ENCODE measurements at places on chromosomes 6 and 20.

GRCh38 chr6:39669207-39669972 is 55.8 kb downstream of the KIF6 start:
- no peak for DNase-seq

- no peak for DNase-seq
These were observed 69.3 kb downstream of the EYA2 start for GRCh38 chr20:46963758-46964617.

DNA sequence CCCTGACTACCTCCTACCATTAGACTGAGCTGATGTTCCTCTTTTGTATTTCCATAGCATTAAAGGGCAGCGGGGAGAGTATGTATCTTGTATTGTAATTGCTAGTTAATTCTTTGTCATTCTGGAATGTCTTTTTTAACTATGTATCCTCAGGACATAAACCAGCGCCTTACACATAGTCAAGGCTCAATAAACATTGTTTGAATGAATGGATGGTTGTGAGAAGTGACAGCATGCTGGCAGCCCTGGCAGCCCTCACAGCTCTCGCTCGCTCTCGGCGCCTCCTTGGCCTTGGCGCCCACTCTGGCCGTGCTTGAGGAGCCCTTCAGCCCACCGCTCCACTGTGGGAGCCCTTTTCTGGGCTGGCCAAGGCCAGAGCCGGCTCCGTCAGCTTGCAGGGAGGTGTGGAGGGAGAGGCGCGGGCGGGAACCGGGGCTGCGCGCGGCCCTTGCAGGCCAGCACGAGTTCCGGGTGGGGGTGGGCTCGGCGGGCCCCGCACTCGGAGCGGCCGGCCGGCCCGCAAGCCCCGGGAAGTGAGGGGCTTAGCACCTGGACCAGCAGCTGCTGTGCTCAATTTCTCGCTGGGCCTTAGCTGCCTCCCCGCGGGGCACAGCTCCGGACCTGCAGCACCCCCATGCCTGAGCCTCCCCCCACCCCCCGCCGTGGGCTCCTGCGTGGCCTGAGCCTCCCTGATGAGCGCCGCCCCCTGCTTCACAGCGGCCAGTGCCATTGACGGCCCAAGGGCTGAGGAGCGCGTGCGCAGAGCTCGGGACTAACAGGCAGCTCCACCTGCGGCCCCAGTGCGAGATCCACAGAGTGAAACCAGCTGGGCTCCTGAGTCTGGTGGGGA is 93.1 kb downstream of the RNF182 start:
- no peak for DNase-seq

DNA sequence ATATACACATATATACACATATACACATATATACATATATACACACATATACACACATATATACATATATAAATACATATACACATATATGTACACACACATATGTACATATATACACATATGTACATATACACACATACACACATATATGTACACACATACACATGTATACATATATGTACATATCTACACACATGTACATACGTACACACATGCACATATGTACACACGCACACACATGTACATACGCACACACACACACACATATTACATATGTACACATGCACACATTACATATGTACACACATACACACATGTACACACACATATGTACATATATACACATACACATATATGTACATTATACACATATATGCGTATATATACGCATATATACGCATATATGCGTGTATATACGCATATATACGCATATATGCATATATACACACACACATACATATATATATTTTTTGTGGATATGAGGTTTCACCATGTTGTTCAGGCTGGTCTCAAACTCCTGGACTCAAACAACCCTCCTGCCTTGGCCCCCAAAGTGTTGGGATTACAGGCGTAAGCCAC is 27.2 kb downstream of the SRC start:
- no peak for DNase-seq

DNA sequence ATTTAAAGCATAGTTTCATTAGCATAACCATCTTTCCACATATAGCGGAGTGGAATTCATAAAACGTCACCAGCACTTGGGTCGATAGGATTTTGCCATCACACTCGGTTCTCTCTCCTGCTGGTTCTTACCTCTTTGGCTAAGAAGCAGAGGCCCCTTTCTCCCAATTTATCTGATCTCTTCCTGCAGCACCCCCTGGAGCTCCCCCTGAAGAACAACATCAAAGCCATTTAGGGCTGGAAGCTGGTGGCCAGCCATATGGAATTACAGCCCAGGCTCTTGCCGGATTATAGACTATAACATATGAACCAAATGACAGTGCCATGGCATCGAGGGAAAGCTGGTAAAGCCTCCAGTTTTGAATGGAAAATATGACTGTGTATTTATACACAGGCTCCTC is 6.4 kb upstream of the KIF6 start:
- no peak for DNase-seq

DNA sequence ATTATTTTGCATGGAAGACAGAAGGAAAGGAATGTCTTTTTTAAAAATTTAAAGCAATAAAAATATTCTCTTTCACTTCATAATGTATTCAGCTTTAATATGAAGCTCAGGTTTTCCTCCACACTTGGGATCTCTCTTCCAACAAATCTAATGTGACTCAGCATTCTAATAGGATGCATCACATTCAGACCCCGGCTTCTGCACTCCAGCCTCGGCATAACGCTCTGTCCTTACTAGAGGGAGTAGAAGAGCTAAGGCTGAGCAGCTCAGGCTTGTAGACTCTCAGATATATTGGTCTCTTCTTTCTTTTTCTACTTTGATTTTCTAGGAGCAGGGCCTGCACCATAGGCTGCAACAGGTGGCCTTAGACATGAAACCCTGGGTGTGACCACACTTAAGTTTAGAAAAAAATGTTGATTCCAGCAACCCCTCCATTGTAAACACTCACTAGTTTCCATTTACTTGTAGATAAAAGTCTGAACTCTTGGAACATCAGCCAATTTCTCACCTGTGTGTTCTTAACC is 161.7 kb downstream of the PAK5 start:
- no peak for DNase-seq

GRCh38 chr6:56891754-56892153 is 63.2 kb upstream of the BEND6 start:
- no peak for DNase-seq

DNA sequence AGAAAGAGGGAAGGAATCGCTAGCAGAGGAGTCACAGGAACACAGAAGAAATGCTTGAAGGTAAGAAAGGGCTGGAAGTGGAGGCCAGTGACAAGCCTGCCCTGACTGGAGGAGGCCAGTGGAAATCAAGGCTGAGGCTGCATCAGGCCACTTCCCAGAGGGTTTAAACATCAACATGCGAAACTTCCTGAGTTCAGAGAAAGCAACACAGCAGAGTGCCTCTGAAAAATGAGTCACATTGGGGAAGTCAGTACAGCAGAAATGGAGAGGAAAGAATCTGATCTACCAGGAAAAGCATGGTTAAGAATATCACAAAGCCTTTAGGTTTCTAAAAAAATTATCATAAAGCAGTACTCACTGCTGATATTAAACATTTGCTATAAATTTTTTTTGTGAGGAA is 23.3 kb downstream of the NAPB start:
- DNase-seq: no peak

DNA sequence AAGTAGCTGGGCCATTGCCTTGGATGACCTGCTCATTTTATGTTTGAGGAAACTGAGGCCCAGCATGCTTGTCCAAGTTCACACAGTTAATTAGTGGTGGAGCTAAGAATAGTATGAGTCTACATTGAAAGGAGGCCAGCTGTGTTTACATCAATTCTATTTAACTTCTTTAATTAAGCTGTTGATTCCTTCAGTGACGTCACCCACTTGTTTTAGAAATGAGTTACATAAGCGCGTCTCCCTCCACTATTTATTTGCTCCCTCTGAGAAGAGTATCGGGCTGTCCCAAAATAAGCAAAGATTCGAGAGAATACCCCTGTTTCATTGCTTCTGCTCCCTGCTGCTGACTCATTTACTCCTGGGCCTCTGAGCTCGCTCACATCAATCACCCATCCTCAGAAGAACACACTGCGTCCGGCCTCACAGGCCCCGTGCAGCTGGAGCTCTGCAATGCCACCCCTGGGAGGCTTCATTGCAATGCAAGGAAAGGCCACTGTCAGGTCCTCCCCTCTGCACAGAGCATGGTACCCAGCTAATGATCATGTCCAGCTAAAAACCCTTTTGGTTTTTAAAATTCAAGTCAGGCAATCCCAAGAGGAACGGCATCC is 74.8 kb upstream of the BMP2 start:
- DNase-seq: no peak

GRCh38 chr6:130775411-130776012 is 51.7 kb upstream of the SMLR1 start:
- no peak for DNase-seq

- DNase-seq: no peak
These were observed 362.3 kb downstream of the RIMS1 start for GRCh38 chr6:72248621-72249020.

DNA sequence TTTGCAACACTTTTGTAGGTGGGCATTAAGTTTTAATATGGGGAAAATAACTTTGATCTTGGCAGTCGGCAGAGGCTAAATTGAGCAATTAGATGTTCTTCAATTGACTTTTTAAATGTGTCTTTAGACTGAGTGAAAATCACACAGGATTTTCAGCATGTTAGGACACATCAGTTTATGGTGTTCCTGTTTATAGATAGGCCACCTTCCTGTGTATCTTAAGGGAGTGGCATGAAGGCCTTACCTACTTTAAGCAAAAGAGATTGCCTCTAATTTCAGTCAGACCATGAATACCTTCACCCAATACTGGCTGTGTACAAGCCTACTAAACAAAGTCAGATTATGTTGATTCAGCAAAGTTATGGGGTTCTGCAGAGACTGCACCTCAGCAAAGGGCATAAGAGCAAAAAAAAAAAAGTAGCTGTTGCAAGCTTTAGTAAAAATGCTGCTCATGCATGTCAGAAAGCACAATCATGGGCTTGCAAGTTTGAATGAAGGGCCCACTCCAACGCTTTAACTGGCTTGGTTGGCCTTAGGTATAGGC is 848.4 kb downstream of the PHF3 start:
- DNase-seq: no peak

- DNase-seq: no peak
These were observed 39.8 kb upstream of the PTPN1 start for GRCh38 chr20:50470264-50470858.

All from NCI-H1092 (cell line).